ENCODE measurements at places on chromosomes 4 and X.

GRCh38 chr4:1403591-1404572 is 2.4 kb downstream of the NKX1-1 start:
- DNase-seq: no peak

- no peak for DNase-seq
These were observed 207.2 kb upstream of the NPY2R start for GRCh38 chr4:155001251-155001650.

DNA sequence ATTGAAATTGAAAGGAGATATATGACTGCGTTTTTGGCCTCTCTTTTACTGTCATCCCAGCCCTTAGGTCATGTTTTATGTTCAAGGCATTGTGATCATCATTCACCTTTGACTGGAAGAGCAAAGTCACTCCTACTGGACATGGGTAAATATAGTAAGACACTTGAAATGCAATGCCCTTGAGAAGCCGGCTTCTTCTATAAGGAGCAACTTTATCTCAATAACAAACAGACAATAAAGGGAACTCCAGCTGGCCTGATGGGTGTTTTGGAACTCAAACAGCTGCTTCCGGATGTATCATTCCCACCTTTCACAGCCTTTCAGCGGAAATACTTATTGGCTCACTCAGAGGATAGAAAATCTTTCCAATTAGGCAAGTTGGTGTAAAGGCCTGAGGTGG is 65.1 kb upstream of the C4orf54 start:
- DNase-seq: no peak

- no peak for DNase-seq
These were observed 72.2 kb upstream of the ELOVL6 start for GRCh38 chr4:110270492-110271197.

- no peak for DNase-seq
These were observed 98.5 kb downstream of the CENPC start for GRCh38 chr4:67446811-67447210.

- DNase-seq: no peak
These were observed 106.2 kb downstream of the TMA16 start for GRCh38 chr4:163600727-163601126.

DNA sequence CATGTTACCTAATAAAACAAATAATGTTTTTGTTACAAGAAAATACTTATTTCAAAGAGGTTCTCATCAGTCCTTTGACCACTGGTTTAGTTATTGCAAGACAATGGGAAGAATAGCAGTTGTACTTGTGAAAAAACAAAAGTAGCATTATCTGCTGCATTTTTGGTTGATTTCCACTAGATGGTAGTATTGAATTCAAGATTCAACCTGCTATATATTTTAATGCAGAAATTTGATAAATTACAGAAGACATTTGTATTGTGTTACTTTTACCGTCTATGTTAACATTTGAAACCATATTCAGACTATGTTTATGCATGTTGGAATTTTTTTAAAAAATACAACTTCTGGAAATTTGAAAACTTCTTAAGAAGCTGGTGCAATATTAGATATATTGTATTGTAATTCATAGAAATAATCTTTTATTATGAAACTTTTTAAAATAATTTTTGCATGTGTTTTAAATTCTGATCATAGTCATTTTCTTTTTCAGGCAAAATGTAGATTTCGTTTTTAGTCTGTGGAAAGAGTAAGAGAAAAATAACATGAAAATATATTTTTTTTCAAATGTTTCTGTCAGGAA is 56.4 kb downstream of the SPCS3 start:
- DNase-seq: no peak

DNA sequence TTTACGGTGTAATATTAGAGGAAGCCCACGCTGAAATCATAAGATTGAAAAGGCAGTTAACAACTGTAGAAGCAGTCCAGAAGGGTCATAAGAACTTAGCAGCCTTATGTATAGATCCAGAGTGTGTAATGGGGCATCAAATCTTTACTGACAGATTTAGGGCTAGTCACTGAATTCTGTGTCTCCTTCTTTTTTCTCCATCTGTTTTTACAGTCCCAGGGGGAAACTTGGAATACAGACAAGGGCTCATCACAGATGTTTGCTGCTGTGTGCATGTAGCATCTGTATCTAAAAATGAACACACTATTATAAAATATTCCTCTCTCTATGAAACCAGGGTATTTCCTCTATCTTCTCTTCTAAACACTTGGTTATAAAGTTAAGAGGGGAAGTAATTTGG is 43.9 kb downstream of the CYSLTR1 start:
- no peak for DNase-seq

- DNase-seq: no peak
These were observed 135.9 kb downstream of the SH3BGRL start for GRCh38 chrX:81337805-81338204.
